ENCODE measurements at places on chromosomes 12 and 14.
A peak's percentile ranks its signal among the peaks of the same experiment; 100 is the strongest.

- no peak for DNase-seq
These were observed 1.3 kb upstream of the HSD17B6 start for GRCh38 chr12:56761812-56762211.

GRCh38 chr14:103808403-103809001, 38.9 kb downstream of the PPP1R13B start:
- DNase-seq: peak; percentile 65

DNA sequence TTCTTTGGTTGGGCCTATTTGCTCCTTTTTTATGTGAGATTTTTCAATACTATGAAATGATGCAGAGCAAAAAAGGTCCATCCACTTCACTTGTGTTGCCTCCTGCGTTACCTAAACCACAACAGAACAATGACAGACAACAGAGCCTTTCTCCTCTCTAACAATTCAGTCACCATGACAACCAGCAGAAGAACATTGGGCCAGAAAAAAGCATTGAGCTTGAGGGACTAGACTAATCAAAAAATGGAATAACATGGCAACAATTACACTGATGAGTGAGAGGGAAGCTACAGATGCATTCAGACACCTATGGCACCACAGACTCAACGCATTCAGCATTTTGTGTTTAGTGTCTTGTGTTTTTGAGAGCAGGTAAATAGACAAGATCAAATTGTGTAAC, 44.6 kb upstream of the PTCSC3 start:
- DNase-seq: no peak

GRCh38 chr12:64658892-64659481, 48.7 kb downstream of the RASSF3 start:
- no peak for DNase-seq

DNA sequence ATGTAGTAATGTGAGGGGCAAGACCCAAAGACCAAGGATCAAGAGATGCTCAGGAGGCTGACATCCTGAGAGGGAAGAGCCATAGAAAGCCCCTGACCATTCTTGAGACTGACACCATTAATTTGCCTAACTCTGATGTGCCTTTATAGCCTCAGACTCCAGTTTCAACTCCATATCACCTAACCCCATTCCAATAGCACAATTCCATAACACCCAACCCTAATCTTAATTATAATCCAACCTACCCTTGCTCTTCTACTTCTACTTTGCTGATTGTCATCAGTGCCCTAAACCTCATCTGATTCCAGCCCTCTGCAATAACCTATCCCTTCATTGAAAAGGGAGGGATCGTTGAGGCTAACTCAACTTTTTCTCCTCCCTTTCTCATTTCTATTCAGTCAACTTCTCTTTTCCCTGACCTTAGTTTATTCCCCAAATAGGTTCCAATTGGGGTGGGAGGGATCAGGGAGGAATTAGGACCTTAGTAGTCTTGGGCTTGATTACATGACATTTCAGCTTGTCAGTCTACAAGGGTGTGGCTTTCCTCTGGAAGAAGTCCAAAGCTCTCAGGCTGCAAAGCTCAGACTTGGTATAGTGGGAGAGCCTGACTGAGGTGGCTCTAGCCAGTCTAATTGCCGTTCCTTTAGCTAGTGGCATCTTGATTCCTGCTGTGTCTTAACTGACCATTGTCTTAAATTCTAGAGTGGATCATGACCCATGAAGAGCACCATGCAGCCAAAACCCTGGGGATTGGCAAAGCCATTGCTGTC, 3.1 kb downstream of the PFKM start:
- no peak for DNase-seq

DNA sequence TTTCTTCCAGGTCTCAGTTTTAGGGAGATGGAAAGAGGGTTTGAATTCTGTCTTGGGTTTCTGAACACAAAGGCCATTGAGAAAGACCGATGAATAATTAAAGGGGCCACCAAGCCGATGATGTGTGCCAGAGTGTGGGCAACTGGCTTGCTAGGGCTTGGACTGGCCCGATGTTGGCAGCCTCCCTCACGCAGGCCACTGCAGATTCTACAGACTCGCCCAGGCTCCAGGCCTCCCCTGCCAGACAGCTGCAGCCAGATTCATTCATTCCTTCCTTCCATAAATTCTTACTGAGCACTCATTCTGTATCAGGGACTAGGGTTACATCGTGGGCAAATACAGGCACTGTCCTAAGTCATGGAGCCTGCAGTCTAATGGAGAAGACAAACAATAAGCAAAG, 34.9 kb downstream of the ACTN1 start:
- no peak for DNase-seq

- peak; percentile 31 for DNase-seq
These were observed 494 bp downstream of the GCH1 start for GRCh38 chr14:54902143-54902520.

DNA sequence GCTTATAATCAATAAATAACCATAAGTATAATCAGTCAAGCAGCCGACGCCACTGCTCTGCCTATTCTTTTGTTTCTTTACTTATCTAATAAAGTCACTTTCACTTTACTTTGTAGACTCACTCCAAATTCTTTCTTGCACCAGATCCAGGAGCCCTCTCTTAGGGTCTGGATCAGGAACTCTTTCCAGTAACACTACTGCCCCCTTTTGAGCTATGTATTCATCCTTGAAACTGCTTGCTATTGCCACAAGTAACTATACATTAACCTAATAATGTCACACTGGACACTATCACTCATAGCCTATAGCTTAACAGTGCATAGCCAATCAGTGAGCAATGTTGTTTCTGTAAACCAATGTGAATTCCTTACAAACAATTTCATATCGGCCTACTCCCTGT, 2.8 kb upstream of the NID2 start:
- DNase-seq: peak; percentile 57

DNA sequence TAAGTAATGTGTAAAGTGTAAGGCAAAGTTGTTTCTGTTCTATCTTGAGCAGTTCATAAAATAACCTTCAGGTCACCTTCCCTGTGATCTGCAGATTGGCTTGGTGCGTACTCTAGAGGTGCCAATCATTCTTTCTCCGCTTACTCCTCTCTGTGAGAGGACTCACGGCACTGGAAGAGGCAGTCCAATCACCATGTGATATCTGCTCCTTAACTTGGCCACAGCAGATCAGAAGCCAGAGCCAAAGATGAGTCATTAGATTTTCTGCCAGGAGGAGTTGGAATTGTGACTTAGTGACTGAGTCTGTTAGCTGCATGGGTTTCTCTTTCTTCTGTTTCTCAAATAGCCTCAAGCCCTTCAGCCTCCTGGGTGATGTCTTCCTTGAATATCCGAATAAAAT, 165.5 kb downstream of the SLC41A2 start:
- DNase-seq: peak; percentile 86

- peak; percentile 47 for DNase-seq
These were observed 34.2 kb upstream of the MAP1LC3B2 start for GRCh38 chr12:116524964-116525379.

- DNase-seq: no peak
These were observed 25.8 kb downstream of the DAO start for GRCh38 chr12:108905725-108906124.

Measured in IMR-90 (cell line).